RPMI7951 (cell line): ENCODE measurements at places on chromosomes 12 and 14. TPM values are rescaled to one million over a fixed set of nuclear protein-coding genes. Genes with fewer than 3 reads are reported as not detected.

Gene ADAM21
- total RNA-seq: 0.68 and 1.6 TPM in 2 replicates

Gene RFX4
- not detected in 2 replicates for total RNA-seq

Gene LRRIQ1
- total RNA-seq: 0.12 and 0.39 TPM in 2 replicates

Gene NUAK1
- 6.9 and 7.0 TPM in 2 replicates for total RNA-seq

DNA sequence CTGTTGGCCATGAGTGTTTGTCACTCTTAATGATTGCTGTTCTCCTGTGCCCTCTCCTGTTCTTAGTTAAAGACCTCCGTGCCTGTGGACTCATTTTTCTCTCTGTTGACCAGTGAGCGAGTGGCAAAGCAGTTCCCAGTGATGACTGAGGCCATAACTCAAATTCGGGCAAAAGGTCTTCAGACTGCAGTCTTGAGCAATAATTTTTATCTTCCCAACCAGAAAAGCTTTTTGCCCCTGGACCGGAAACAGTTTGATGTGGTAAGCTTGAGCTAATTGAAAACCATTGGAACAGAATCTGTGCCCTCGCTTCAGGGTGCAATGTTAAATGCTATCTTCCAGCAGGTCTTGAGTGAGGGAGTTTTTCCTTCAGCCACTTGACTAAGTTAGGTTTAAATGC lies 19.8 kb downstream of the ACAD10 start:
- DNase-seq: no peak

DNA sequence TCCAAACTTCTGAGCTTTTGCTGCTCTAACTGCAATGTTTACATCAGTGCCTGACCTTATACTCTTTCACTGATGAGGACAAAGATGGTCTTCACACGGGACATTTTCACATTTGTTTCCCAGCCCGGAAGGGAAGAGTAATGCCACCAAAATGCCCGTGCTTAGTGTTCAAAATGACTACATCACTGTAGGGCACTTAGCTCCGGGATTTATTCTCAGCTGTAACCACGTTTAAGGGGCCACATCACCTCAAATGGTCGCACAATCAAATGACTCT lies 2.9 kb downstream of the GSG1 start:
- no peak for DNase-seq

DNA sequence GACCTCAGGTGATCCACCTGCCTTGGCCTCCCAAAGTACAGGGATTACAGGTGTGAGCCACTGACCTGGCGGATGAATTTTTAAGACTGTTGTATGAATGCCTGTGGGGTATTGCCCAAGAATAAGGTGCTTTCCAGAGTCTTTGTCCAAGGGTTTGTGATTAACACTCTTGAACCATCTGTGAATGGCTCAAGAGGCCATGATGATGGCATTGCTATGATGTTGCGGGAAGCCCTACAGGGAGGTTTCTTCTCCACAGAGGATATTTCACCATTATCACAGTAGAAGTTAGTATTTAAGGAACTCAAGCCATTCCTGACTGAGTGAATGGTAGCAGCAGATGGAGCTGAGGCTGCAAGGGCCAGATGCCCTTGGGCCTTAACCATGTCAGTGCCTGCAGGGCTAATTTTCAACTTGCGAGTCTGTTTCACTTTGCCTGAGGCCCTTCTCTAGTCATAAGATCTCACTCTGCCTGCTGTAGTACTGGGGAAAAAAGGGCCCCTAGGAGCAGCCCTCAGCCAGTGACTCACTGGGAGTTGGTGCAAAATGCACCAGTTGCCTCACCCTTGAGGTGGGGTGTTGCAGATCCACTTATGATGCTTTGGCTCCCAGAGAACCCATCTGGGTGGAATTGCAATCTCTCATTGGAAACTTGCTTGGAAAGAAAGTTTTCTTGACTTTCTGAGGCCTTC lies 108.6 kb upstream of the FLRT2 start:
- DNase-seq: peak; percentile 63

DNA sequence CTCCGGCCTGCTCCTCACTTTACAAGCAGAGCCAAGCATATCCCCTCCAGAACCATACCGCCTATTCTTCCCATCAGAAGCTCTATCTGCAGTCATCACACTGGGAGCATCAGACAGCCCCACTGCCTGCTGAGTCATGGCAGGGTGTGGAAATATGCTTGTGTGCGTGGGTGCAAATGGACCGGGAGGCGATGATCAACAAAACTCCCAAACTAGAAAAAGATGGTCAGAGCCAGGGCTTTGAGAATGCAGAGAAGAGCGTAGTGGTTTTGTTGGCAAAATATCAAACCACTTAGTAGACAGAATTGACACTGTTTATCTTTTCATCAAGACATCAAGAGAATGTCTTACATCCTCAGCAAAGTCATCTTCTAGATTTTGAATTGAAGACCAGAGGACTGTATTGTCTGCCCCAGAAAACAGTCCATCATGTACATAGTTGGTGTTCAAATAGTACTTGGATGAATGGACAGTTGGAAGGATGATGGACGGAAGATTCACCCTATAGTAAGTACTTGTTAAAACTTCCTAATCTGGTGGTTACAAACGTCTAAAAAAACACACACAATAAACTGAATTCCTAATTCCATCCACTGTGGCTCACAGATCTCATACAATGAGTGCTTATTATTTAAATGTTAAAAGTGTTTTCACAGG lies 54.9 kb downstream of the VWF start:
- DNase-seq: peak; percentile 93

- DNase-seq: peak; percentile 10
Measured at GRCh38 chr12:53939141-53940108, 794 bp downstream of the HOXC13 start.
